Retinal pigment epithelial cell (primary cell): ENCODE measurements at places on chromosomes 7 and 10.

DNA sequence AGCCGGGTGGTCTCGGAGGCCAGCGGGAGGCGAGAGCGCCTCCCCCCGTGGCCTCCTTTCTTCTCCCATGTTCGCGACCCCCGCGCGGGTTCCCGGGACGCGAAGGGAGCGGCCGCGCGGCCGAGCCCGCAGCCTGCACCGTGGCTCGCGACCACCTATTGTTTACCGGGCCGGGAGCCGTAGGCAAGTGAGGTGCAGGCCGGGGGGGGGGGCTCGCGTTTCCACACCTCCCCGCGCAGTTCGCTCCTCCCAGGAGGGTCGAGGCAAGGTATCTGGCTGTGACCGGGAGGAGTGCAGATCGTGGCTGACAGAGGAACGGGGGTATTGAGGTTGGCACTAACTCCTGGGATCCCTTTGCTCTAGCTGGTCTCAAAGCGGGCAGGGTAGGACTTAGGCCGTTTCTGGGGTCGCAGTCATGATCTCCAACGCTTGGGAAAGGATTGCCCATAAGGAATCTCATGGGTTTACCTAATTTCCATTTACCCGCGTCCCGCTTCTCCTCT is 734 bp downstream of the PTPN12 start:
- no peak for DNase-seq

GRCh38 chr7:135374736-135375135 is 135.2 kb downstream of the CNOT4 start:
- DNase-seq: no peak

GRCh38 chr10:65805993-65806392 is 1119.8 kb upstream of the LRRTM3 start:
- DNase-seq: no peak

- no peak for DNase-seq
These were observed 75.3 kb downstream of the GLI3 start for GRCh38 chr7:42161719-42162118.

DNA sequence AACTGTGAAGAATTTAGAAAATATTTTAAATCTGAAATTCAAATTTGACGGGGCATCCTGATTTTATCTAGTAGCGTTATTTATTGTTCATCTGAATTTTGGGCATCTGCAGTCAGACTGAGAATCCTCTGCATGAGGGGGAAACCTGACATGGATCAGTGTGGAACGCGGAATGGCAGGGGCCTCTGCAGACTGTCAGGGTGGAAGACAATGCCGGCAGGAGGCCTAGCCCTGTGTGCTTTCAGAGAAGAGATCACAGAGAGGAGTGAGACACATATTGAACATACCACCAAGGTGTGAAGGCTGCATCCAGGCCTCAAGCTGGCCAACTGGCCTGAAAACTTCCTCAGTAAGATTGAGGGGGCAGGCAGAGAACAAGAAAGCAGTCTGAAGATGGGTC is 921.1 kb upstream of the GHITM start:
- no peak for DNase-seq

- DNase-seq: no peak
These were observed 322.2 kb downstream of the LRMDA start for GRCh38 chr10:75753621-75754020.

DNA sequence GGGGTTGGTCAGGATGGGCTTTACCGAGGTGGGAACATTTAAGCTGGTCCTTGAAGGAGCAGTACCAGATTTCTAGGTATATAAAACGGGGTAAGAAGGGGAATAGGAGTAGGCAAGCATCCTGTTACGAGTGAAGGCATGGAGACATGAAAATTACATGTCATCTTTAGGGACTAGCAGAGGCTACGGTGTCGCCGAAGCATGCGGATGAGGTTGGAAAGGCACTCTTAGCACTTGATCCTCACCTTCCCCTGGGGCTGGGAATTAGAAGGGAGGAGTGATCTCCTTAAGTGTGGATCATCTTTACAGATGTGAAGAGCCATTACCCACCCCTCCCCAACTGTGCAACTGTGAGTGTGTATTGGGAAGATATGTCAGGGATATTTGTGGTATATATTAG is 13.8 kb upstream of the ZRANB1 start:
- no peak for DNase-seq

DNA sequence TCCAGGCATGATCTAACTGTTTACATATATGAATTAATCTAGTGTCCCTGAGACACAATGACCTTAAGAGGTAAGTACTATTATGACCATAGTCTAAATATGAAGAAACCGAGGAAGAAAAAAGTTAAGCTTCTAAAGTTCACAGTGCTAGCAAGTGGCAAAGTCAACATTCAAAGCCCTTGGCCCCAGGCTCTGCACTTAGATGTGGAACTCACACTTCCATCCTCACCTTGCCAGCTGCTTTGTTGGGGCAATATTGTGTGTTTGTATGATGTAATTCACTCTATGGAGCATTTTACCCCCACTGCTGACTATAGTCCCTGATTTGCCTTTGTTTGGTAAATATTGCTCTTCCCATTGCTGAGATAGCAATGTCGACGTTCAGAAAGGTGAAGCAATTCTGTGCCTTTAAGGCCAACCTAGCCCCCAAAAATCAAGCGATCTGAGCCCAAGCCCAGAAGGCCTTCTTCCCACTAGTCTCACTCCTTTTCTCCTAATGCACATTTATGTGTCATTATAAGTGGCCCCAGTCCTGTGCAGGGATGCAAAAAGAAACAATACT is 487.6 kb upstream of the ZMIZ1 start:
- DNase-seq: no peak

DNA sequence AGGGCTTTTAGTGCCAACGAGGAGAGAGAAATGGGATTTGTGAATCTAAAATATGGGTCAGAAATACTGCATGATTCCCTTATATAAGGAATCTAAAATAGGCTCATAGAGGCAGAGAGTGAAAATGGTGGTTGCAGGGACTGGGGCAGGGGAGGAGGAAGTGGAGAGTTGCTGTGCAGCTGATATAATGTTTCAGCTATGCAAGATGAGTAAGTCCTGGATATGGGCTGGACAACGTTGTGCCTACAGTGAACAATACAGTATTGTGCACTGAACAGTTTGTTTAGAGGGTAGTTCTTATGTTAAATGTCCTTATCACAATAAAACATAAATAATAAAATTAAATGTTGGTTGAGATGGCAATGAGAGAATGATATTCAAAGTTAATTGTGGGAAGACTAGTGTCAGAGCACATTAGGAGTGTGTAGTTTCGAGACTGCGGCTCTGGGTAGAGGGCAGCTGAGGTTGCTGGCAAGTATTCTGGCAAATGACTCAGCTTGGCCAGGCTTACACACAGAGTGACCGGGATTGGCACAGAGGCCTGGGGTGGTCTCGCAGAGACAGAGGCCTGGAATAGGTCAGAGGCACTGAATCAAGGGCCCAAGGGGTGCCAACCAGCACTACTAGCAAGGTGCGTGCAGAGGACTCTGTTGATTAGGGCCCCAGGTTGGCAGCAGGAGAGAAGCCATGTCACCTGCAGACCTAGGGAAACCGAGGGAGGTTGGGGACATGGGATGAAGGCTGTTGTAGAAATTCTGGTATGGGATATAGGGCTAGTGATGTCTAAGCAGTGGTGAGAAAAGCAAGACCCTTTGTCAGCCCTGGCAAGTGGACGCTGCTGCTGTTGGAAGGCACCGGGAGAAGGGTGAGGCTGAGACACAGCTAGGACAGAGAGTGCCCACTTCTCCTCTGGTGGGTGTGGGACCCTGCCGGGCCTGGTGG is 2.8 kb upstream of the DEPP1 start:
- DNase-seq: no peak

DNA sequence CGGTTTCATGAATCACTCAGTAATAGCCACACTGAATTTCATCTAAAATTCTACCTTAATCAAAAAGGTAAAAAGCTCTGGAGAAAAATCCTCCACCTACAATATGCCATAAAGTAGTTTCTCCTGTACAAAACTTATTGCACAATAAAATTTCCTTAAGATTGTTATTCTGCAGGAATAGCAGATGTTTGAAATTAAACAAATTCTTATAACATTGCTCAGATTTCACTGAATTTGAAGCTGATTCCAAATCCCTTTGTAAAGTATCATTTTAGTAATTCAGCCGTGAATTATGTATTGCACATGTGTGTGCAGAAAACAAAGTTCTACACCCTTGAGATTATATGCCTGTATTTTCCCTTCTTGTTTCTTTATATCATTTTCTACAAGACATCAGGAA is 123.8 kb downstream of the AMPH start:
- no peak for DNase-seq

GRCh38 chr10:3238115-3238871 is 65.7 kb upstream of the PITRM1 start:
- no peak for DNase-seq

GRCh38 chr7:131774419-131775220 is 218.2 kb upstream of the PODXL start:
- DNase-seq: no peak

DNA sequence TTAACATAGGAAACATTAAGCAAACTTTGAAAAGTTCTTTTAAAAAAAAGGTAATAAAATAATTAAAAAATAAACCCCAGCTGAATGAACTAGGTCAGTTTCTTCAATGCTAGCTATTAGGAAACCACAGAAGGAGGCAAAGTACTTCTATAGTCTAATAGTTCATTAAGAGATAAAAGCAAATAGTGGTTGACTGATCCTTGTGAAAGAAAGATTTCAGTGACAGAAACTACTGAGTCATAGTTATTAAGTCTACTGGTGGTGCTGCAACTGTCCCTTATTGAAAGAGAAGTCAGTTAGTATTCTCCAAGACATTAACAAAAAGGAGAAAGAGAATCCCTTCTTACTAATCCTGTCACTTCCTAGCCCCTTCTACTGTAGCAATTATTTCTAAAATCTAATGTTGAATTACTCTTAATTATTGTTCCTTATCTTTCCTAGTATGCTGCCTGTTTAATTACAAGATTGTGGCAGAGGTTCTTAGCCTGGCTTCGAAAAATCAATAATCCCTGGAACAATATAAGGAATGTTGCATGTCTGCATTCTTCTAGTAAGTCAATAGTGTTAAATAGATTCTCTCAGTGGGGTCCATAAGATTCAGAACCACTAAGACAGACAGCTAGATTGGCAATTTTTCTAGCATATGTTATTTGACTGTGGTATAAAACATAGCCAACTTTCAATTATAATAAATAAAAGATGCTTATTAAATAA is 18.2 kb downstream of the TCTN3 start:
- no peak for DNase-seq

DNA sequence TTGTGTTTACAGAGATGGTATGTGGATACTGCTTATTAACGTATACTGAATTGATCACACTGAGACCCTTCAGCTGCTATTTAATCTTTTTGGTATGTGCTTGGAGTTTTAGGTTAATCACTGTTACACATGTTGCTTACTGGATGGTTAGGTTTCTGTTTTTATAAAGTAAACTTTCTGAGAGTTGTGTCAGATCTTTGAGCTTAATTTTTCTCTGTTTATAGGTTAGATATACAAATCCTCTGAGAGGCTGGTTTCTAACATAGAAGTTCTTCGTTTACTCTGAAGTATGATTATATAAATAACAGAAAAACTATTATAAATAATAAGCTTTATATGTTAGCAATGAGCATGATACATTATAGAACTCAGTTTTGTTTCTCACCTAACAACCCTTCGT is 123.1 kb downstream of the NSUN6 start:
- no peak for DNase-seq

DNA sequence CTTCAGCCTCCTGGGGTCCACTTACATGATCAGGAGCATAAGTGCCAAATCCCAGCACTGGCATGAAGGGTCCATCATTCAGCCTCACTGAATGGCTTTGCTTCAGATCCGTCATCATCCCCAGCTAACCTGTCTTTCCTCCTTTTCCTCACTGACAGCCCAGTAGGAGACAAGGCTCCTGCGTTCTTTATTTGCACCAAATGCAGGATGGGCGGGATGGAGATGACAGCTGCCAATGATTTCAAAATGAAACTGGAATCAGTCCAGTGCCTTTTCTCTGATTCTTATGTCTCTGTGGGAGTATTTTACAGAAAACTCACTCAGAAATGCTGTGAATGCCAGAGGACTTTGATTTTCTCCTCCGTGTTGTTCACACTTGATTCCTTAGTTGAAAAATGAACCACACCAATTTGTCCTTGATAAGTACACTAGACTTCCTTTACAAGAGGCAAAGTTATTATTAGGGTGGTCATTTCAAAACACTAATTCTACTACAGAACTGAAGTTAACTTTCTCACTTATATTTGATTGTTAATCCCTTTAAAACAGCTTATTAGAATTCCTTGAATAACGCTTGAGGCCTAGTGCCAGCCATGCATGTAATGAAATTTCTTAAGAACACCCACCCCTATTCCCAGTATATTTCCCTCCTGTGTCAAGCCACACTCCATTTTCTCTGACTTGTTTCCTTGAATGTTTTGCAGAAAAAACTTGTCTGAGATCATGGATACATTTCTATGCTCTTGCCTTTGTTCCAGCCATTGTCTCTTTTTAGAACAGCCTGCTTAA is at the start of gene AKR1C8:
TSS of gene AKR1C8 (minus strand) at position 164 of the 789 bp plus-strand sequence. CDS start at position 118, 46 bp downstream.
- peak; percentile 11 for DNase-seq

DNA sequence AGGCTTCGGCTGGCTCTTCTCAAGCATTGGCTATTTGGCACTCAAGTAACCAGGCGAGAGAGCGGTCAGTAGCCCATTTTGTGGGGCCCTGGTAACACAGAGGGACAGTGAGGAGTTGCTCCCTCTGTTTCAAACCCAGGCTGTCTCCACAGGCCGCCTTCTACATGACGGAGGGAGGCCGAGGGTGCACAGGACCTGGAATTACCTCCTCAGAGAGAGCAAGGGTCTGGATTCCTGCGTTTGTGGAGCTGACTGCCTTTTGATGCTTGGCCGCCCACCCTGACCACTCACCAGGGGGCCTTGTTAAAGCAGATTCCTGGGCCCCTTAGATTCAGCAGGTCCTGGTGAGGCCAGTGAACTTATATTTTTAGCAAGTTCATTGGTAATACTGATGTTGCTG is 12.3 kb downstream of the UPP1 start:
- no peak for DNase-seq

GRCh38 chr7:106717955-106718871 is 57.3 kb upstream of the CCDC71L start:
- peak; percentile 95 for DNase-seq

DNA sequence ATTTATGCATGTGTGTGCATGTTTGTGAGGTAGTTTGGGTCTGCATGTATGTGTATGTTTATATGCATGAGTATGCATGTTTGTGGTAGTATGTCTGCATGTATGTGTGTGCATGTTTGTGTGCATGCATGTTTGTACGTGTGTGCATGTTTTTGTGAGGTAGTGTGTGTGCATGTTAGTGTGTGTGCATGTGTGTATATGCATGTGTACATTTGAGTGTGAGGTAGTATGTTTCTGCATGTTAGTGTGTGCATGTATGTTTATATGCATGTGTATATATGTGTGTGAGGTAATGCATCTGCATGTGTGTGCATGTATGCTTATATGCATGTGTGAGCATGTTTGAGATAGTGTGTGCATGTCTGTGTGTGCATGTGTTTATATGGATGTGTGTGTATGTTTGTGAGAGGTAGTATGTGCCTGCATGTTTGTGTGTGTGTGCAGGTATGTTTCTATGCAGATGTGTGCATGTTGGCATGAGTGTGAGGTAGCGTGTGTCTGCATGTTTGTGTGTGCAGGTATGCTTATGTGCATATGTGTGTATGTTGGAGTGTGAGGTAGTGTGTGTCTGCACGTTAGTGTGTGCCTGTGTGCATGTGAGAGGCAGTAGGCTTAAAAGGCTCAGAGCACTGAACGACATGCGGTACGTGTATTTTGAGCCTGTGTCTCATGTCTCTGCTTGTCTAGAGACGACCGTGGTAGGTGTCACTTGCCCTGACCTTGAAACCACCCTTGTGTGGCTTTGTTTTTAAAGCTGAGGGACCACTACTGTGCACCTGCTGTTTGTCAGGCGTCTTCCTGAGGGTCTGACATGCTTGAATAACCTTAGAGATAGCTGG is 43.7 kb downstream of the PFKP start:
- no peak for DNase-seq
